ENCODE measurements at places on chromosomes 5 and 9. TPM values are rescaled to one million over a fixed set of nuclear protein-coding genes. Genes with fewer than 3 reads are reported as not detected.
A peak's percentile ranks its signal among the peaks of the same experiment; 100 is the strongest.

GRCh38 chr9:121744687-121745395, 93.4 kb downstream of the DAB2IP start:
- no peak for DNase-seq

GRCh38 chr5:160198146-160198545, 31.2 kb upstream of the FABP6 start:
- peak; percentile 16 for DNase-seq

GRCh38 chr9:133340916-133341315, 4.9 kb upstream of the SURF6 start:
- DNase-seq, result no peak

- no peak for DNase-seq
These were observed 284.2 kb downstream of the MAST4 start for GRCh38 chr5:66880401-66880800.

DNA sequence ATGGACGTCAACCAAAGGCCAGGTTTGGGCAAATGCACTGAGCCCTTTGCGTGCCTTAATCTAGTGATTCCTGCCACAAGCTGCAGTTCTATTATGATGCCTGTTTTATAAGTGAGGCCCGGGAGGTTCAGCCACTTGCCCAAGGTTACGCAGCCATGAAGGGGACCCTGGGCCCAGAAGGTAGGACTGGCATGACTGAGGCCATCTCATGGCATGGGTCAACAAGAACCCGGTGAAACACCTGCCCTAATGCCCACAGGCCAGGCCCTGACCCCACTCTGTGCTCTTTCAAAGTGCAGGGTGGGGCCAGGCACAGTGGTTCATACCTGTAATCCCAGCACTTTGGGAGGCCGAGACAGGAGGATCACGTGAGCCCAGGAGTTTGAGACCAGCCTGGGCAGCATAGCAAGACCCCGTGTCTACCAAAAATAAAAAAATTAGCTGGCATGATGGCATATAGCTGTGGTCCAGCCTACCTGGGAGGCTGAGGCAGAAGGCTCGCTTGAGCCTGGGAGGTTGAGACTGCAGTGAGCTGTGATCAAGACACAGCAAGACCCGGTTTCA, 8.6 kb downstream of the NINJ1 start:
- no peak for DNase-seq

DNA sequence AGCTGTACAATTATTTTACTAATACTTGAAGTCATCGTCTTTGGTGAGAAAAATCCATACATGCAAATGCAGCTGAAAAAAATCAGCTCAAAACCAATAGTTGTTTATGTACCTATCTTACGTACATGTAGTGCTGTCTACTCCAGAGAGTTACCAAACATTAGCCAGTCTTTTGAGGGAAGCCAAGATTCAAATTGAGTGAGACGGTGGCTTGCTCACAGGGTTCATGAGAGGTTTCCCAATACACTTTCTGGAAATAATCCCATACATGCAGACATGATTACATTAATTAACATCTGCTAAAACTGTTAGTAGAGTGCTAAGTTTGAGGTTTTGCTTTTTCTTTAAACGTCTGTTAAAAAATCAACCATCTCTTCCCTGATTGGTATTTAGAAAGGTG, 2.3 kb downstream of the C9orf72 start:
- no peak for DNase-seq

GRCh38 chr9:1042466-1042865, 7.7 kb upstream of the DMRT2 start:
- peak; percentile 58 for DNase-seq

DNA sequence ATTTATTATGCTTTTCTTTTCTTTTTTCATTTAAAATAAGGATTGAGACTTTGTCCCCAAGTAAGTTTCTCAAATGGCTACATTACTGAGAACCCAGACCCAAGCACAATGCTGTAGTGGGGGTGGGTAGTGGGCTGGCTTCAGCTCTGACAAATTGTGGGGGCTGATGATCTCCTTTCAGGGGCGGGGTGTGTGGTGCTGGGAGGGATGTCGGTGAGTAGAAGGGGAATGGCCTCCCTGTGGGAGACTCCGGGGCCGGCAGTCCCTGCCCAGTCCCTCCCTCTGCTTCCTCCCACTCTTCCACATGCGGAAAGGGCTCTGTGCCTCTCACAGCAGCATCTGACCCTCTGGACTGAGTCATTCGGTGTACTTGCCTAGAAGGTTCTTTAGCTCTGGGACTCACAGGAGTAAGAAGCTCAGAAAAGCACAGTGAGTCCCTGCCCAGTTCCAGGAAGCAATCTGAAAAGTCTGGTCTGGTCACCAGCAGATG, 14.3 kb downstream of the CD180 start:
- no peak for DNase-seq

DNA sequence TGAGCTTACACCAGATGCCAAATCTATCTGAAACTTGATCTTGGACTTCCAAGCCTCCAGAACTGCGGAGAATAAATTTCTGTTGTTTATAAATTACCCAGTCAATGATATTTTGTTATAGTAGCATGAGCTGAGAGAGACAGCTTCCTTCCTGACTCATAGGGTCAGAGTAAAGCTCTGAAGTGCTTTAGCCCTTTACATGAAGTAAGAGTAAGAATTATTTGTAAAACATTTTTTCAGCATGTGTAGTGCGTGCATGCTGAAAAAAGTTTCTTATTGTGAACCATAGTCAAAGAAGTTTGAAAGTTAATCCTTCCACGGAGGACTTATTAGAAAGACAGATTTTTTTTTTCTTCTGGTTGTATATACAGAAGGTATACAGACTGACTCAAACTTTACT, 172.4 kb downstream of the DMRT2 start:
- no peak for DNase-seq

DNA sequence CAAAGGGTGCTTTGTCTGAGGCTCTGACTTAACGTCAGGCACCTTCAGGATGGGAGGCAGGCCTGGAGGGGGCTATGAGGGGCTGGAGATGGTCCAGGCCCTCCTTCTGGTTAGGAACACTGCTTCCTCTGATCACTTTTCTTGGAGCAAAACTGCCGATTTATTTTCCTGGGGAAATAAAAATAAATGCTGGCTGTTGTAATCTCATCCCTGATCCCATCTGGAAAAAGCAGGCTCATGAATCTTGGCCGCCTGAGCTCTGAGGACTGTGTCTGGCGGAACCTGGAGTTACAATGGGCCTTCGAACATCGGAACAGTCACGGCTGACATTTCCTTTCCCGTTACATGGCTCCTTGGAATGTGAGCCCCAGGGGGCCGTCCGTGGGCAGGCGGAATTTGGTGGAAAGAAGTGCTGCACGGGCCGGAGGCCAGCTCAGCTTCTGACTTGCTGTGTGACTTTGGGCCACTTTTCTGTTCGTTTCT, 157.8 kb downstream of the RGS3 start:
- DNase-seq, result peak; percentile 72

- no peak for DNase-seq
These were observed 218.3 kb upstream of the ZNF462 start for GRCh38 chr9:106644661-106645060.

DNA sequence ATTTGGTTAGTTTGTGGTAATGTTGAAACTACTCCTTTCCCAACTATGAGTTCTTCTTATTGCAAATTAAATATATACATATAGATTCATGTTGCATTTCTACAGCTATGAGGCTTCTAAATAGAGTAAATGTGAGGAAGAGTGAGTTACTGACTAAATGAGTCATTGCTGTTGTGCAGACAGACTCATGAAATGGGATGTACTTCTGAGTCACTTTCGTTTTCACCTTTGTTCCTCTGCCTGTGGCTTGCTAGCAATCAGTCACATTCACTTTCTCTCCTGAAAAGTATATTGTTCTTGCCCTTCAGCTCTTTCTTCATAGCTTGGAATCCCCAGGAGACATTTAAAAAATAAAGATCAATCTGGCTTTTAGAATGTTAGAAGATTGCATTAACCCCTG, 295.5 kb upstream of the SMC2 start:
- DNase-seq, result no peak

DNA sequence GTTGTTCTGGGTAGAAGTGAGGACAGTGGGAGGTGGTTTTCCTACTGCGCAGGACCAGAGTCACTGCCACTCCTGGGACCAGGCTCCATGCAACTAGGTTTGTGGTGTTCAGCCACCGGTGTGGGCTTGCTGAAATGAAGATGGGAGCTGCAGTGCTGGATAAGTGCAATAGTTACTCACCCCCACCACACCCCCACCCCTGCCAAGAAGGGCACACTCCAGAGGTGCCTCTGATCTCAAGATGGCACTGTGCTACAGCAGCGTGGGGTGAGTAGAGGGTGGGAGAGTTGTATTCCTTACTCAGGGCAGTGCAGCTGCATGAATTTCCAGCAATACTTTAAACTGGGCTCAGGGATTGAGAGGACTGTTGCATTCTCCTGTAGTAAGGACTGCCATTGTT, 187.4 kb upstream of the TLX3 start:
- DNase-seq, result no peak

DNA sequence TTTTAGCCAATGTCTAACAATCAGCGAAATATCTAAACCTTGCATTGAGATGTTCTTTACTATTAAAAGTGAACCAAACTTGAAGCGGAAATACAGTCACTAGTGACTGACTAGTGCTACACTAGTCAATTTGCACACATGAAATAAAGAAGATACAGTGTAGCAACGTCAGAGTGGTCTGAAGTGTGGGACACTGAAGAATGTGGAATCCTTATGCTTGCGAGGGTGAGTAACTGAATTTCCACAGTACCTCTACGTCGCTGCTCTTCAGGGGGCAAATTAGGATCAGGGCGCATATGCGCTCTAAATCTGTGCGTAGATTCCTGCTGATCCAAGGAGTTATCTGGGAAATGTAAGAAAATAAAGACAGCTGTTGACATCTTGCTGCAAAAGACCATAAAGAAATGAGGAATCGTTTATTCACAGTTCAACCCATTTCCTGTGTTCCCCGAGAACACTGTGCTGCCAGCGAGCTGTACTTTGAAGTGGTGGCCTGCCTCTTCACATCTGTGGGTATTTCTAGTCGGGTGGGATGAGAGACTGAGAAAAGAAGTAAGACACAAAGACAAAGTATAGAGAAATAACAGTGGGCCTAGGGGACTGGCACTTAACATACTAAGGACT, 39.8 kb upstream of the FLT4 start:
- DNase-seq, result peak; percentile 75

GRCh38 chr9:132638240-132638639, 31.5 kb downstream of the DDX31 start:
- no peak for DNase-seq

GRCh38 chr5:97670447-97670846, 487.4 kb upstream of the RIOK2 start:
- no peak for DNase-seq

DNA sequence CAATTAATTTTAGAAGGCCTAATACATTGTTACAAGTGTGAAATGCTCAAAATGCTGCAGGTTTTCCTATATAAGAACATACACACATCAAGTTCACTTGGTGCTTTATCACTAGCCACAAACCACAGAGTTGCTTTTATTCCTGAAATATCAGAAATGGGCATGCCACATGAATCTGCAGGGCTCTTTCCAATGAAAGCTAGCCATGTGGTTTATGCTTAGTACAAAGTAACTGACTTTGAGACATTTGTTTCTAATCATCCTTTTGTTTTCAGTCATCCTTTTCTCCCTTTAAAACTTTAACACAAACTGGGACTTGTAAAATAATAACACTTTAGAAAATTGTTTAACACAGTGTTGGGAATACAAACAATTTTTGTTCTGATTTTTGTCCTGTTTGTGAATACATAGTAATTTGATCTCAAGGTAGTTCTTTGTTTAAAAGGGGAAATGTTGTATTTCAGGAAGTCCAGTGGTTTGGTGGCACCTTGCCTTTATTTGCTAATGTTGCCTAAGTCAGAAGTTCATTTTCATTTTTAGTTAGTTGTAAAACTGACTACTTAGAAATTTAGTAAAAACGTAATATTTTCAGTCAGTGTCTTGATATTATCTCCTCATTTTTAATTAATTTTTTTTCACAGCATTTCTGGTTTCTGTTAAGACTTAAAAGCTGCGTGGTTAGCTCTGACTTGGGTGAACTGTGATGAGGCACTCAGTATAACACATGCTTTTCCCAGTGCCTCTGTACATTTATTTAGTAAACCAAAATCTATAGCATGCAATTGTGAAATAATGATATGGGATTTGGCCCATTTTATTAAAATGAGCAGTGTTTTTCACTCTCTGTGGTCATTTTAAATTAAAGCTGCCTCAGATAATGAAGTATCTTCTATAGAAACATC, 18.6 kb downstream of the PRDM6 start:
- DNase-seq, result no peak

DNA sequence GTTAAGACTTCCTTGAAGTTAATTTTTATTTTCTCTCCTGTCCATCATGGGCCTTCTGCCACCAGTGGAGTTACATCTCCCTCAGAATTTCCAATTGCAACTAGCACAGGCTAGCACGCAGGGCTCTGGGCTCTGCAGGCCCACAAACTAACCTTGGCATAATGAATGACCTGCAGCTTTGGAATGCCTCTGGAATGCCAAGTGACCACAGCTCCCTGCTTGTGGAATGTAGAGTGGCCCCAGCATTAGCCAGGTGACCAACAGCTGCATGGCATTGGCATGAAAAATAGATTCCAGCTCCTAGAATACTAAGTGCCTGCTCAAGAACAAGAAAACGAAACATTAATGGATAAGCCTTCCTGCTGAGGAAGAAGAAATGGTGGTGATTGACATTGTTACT, 726.1 kb downstream of the BRINP1 start:
- DNase-seq, result peak; percentile 50

GRCh38 chr5:99102073-99102697, 173.4 kb upstream of the CHD1 start:
- DNase-seq, result no peak

DNA sequence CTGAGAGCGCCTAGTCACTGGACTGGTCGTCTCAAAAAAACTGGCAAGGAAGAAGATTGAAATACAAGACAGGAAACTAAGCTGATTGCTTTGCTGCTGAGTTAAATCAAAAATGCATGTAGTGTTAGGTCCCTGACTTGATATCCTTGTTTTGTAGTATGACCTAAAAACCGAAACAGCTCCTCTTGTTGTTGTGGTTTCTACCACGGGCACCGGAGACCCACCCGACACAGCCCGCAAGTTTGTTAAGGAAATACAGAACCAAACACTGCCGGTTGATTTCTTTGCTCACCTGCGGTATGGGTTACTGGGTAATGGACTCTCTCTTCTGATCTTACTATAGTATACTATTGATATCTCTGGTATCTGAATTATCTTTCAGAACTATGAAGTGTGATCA, 4.3 kb downstream of the MTRR start:
- no peak for DNase-seq

DNA sequence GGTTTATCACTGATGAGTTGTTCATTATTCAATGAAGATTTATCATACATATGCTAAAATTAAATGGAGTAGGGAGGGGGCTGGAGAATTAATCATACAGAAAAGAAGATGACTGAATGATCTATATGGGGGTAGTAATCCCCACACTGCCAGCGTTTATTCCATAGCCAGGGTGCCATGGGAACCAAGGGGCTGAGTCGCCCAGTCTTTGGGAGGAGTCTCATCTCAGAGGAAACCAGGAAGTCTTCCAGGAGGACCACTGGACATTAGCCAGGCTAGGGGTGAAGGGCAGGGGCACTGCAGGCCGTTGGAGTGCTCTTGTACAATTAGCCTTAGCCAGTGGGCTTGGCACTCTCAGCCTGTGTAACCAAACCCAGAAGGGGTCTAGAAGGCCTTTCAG, 226.5 kb downstream of the ARL15 start:
- no peak for DNase-seq

SURF6 gene
- polyA plus RNA-seq, result 23.0 TPM

GPR21 gene
- not detected for polyA plus RNA-seq

RAD1 gene
- 12.9 TPM for polyA plus RNA-seq

NOL8 gene
- 25.9 TPM for polyA plus RNA-seq

ANKRD34B gene
- polyA plus RNA-seq, result 0.13 TPM

TCF7 gene
- 2.9 TPM for polyA plus RNA-seq

PCDHGA5 gene
- 0.32 TPM for polyA plus RNA-seq

C9 gene
- not detected for polyA plus RNA-seq

MAST4 gene
- 19.5 TPM for polyA plus RNA-seq

Measured in lung (tissue), 17 donors.